Renal cortex interstitium (tissue), 15 donors: ENCODE measurements at places on chromosomes 11 and 22. TPM values are rescaled to one million over a fixed set of nuclear protein-coding genes. Genes with fewer than 3 reads are reported as not detected.

The MRPL17 gene
- 71.5 TPM for polyA plus RNA-seq

The DENND6B gene
- 21.1 TPM for polyA plus RNA-seq

The MS4A6E gene
- not detected for polyA plus RNA-seq

The MLC1 gene
- polyA plus RNA-seq: 0.77 TPM

The CXCR5 gene
- not detected for polyA plus RNA-seq

The RFPL1 gene
- polyA plus RNA-seq: 1.1 TPM

The CYTH4 gene
- 3.6 TPM for polyA plus RNA-seq

The PKNOX2 gene
- 13.9 TPM for polyA plus RNA-seq

The IFITM5 gene
- 0.19 TPM for polyA plus RNA-seq
